ENCODE measurements at places on chromosomes 7 and 10.

DNA sequence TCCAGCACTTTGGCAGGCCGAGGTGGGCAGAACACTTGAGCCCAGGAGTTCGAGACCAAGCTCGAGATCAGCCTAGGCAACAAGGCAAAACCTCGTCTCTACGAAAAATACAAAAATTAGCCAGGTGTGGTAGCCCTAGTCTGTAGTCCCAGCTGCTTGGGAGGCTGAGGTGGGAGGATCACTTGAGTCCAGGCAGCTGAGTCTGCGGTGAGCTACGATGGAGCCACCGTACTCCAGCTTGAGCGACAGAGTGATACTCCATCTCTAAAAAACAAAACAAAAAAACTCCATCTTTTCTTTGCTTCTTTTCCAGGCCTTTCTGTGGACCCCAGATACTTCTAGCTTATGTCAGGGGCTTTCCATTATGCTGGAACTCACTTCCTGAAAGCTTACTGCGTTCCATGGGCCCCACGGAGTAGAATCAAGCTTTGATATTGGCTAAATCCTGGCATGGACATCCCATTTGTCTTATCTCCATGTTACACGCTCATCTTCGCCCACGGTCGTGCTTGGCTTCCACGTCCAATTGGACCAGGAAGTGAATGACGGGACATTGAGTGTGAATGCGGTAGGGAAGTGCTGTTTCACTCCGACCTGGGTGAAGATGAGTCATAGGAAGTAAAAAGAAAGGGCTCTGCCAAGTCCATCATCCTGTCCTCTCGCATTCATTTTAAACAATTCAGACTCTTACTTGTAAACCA lies 45.7 kb downstream of the FAM171A1 start:
- DNase-seq, result no peak

- no peak for DNase-seq
Measured at GRCh38 chr10:71613261-71613777, 106.3 kb downstream of the C10orf105 start.

- no peak for DNase-seq
Measured at GRCh38 chr7:2953099-2953498, 90.6 kb downstream of the CARD11 start.

DNA sequence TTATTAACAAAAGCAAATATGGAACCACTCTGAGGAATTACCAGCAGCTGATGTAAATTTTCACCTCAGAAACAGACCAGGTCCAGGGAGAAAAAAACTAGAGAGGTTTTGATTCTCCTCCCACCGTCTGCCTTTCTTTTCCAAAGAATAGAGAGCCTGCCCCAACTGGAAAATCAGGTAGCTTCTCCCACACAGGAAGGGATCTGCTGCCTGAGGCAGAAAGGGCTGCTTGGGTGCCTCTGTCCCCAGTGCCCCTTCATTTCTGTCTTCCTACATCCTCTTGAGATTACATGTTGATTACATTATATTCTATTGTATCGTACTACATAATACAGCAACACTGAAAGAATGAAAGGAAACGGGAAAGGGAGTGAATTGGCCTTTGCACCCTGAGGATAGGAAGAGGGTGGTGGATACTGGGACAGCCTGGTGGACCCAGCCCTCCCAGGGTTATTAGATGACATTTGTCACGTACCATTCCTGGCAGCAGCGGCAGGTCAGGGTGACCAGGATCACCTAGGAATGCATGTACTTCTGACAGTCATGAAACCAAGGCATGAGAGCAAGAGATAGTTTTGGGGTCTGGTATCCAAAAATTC lies 8.9 kb downstream of the ST8SIA6 start:
- no peak for DNase-seq

DNA sequence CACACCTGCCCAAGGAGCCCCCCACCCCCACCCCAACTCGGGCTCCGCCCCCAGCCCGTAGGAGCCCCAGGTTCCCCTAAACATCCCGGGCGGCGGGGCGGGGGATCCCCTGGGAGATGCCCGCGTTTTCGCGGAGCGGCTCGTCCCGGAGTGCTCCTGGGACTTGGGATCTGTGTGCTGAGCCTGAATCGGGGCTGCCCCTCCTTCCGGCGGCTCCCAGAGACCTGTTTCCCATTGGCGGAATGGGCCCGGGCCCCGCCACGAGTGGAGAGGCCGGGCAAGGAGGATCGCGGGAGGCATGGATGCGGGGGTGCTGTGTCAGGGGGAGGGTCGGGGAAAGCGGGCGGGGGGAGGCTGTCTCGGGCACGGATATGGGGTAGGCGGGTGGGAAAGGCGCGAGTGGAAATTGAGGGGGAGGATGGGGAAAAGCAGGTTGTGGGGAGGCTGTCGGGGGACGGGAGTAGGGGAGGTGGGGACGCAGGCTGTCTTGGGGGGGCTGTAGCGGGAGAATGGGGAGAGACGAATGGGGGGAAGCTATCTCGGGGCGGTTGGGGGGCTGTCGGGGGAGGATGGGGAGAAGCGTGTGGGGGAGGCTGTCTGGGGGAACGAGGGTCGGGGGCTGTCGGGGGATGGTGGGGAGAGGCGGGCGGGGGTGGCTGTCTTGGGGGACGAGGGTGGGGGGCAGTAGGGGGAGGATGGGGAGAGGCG lies 572 bp upstream of the BHLHA15 start:
- DNase-seq, result no peak

DNA sequence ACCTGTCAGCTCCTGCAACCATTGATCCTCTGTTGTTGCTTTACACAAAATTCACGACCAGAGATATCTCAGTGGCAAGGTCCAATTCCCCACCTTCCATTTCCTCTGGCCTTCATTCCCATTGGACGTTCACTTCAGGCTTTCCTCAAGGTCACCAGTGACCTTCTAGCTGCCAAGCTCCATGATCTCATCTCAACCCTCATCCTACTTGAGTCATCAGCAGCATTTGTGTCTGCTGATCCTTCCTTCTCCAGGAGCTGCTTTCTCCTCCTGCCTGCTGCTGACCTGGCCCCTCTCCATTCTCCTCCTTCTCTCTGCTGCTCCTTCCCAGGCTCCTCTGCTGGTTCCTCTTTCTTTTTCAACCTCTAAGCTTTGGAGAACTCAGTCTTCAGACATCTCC lies 66.2 kb upstream of the C10orf90 start:
- no peak for DNase-seq

DNA sequence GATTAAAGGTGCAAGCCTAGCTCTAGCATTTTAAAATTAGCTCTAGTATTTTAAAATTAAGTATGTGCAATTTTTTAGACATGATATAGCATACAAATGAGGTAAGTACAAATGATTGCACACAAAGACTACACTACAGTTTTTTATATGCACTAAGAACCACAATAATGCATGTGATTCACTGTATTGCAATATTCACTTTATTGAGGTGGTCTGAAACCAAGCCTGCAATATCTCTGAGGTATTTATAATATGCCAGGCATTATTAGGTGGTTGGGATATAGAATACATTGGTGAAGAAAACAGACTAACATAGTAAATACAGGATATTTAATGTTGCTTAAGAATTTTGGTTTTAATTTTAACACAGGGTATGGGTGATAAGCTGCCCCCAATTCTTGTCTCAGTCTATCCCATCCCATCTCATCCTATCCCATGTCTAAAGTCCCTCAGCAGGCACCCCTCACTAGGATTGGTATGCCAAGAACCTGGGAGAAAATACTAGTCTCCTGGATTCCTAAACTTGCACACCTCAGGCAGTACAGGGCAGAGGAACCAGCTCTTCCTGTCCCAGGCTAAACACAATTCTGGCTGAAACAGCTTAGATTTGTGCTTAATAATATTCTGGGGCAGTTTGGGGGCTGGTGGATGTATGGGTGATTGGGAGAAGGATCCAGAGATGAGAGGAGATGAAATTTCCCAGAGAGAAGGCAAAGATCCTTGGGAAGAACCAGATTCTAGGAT lies 90.4 kb downstream of the HIPK2 start:
- no peak for DNase-seq
